ENCODE measurements at places on chromosomes 16 and 17.

- DNase-seq, result no peak
These were observed 4.6 kb upstream of the DYNLRB2 start for GRCh38 chr16:80536238-80536637.

DNA sequence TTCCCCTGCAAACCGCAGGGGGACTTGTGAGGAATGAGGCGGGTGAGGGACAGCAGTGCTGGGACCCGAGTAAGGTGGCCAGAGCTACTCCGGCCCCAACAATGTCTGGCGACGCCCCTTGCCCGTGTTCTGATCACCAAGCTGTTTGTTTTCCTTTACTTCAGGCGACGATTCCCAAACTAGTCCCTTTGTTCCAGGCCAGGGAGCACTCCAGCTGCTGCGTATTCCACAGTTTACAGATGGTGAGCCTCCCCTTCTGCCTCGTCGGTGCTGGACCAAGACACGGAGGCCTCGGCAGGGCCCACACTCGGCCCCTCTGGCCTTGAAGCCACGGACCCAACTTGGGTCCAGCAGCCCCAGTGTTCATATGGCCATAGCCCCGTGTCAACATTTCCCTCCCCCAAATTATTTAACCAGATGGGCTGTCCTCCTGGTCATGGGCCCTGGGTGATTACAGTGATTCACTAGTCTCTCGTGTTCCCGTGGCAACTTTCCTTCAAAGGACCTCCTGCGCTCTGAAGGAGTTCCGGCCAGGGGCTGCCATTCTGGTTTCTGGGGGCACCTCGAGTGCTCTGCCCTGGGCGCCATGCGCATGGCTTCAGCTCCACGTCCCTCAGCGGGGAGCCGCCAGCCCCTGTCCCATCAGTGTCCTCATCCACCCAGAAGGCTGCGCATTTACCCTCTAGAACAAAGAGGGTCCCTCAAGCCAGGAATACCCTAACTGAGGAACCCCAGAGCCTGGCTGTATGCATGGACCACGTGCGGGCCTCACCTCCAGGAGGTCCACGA is 24.8 kb upstream of the MTSS2 start:
- DNase-seq, result no peak

DNA sequence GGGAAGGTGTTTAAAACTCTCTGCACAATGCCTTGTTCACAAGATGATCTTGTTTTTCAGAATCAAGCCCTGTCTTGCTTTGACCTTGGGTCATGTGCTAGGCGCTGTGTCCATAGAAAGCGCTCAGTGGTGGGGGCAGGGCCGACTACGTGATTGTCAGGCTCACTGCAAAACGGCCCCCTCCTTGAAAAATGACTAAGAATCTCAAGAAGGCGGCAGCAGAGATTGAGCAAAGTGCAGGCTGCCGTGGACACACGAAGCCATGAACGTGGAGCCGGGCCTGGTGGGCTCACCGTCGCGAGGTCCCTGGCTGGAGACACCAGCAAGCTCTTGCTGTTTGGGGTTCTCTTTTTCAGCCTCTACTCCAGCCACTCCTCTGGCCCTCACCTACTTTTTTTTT is 10.2 kb downstream of the ATP2C2 start:
- no peak for DNase-seq

DNA sequence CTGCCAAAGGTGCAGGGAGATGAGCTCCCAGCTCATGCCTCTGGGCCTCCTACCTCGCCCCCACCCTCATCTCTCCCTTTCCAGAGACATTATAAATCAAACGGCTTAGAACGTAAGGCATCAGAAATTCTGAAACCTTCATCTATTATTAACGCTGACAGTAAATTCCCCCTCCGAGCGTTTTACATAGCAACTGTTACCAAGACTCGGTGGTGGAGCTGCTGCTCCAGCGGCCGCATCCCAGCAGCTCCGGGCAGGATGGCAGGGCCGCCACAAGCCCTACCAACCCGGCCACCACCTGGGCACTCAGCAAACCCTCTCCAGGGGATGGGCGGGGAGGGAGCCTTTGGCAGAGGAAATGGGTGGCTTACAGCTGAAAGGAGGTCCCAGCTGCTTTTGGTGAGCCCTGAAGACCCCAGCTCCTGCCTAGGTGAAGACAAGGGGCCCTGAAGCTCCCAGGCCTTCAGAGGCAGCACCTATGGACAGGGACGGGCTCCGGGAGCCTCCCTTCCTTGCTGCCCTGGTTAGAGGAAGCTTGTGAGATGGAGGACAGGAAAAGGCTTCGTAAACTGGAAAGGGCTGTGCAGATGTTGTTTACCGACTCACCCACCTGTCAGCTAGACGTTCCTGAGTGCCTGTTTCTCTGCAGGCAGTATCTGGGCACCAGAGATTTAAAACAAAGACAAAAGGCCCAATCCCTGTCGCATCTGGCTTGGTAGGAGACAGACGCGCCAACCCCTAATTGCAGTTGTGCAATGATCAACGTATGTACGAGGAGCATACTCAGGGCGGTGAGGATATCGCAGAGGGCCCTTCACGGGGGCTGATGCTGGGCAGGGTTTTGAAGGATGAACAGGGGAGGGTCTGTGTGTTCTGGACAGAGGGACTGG is 76.9 kb downstream of the RAI1 start:
- no peak for DNase-seq

- DNase-seq, result no peak
These were observed 17.8 kb upstream of the KCNH6 start for GRCh38 chr17:63505341-63505740.

DNA sequence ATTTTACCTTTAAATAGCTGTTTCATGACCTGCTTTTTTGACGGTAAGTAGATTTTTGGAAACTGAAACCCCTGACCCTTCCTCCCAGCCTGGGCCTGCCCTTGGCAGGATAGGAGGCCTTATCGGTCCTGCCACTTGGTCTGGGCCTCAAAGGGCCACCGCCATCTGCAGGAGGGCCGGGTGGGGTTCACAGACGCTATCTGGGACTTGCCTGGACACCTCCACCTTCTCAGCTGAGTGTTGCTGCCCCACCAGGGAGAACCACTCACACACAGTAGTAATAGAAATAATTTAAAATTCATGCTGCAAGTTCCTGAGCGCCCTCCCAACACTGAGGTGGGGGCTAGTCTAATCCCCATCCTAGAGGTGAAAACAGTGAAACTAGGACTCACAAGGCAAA is 4.6 kb upstream of the NPRL3 start:
- DNase-seq, result no peak

DNA sequence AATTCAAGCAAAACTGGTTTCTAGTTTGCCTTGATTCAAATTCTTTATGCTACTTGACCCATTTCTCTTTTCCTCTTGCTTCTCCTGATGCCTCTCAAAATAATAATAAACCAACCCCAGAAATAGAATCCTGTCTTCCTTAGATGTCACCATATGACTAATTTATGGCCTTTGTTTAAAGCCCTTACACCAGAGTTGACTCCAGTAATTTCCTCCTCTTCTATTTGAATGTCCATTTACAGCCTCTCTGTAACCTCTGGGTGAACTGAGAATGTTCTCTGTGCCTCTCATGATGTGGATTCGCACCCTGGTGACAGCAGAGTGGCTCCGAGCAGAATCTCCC is 31.5 kb downstream of the ZFHX3 start:
- no peak for DNase-seq

DNA sequence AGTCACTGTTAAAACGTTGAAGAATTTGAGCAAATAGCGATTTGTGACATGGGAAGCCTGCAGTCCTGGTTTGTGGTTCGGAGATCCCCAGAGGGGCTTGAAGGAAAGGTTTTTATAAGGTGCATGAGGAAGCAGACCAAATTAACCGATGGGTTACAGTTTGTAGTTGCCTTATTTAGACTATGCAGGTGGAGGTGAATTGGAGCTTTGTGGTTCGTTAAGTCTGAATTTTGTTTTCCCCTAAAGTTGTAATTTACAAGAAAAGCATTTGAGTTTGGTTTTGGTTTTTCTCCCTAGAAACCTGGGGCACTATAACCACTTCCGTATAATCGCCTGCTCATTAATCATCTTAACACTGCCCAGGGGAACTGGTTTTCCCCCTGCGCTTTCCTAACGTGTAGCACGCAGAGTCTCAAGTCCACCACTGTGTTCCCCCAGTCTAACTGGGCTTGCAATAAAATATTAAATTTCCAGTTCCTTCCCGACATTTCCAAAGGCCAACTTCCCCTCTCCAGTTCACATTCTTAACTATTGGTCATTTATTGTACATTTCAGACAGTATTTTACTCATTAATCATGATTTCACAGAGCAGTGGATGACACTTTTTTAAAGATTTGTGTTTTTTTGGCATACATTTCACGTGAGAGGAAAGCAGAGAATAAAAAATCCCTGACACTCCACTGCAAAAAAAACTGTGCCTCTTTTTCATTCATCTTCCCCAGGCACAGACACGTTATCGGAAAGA is 932 bp downstream of the ZNF267 start:
- no peak for DNase-seq

- no peak for DNase-seq
These were observed 63.5 kb upstream of the C17orf78 start for GRCh38 chr17:37312137-37312923.

DNA sequence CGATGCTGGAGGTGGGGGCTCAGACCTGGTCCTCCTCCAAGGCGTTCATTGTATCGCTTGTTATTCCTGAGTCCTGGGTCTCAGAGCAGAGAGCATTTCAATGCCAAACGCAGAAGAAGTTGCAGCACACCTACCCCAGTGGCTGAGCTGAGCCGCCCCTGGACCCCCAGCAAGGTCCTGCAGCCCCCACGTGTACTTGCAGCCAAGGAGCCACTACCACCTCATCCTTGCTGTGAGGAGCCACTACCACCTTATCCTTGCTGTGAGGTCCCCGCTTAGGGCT is 13.5 kb downstream of the PLLP start:
- no peak for DNase-seq

GRCh38 chr17:71334048-71334751 is 786.6 kb upstream of the SOX9 start:
- no peak for DNase-seq

DNA sequence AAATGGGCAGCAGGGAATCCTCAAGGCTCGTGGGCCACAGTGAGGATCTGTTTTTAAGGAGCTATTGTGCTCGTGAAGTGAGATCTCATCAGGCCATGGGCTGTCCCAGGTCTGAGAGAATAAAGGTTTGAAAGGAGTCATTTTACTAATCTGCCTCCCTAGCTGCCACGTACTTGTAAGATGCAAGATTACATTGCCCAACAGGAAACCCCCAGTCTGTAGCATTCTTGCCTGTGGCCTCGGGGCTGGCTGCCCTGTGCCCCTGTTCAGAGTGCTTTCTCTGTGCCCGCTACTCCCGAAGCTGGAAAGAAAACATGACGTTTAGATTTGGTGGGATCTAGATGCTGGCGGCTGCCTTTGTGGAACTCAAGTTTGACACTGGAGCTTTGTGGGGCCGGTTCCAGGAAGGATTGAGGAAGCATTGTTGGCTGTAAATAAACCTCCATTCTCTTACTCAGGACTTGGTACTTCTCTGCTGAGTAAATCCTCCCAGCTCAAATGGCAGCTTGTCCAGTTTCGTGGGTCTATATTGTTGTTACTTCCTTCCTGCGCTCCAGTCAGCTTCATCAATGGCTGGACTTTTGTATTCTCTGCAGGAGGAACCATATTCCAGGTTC is 21.2 kb downstream of the SAP30BP start:
- no peak for DNase-seq

- no peak for DNase-seq
These were observed 270.6 kb upstream of the PMFBP1 start for GRCh38 chr16:72442385-72443158.

DNA sequence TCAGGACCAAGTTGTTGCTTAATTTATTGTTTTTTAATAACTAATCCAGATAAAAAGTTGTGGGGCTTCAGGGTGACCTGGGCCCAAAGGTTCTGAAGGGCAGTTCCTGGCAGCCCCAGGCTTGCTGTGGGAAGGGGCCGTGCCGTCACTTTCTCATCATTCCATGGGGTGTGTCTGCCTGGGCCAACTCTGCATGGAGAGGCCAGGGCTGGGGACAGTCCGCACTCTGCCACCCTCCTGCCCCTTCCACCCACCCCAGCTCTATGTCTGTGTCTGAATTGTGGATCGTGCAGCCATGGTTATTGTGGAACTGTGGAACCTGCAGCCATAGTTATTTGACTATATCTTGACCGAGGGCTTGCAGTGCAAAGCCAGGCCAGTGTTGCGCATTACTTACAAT is 4.0 kb downstream of the LIMD2 start:
- DNase-seq, result no peak

Data from cortex of kidney (tissue), 1 donor.